Stimulated activated CD8-positive, alpha-beta memory T cell treated with anti-CD3 and anti-CD28 coated beads, Interleukin-7, amount 100 ng/mL, for 1 hour (primary cell): ENCODE measurements at places on chromosomes 6 and 20.

GRCh38 chr20:38685853-38686473 lies 38.3 kb upstream of the SLC32A1 start:
- DNase-seq: no peak

DNA sequence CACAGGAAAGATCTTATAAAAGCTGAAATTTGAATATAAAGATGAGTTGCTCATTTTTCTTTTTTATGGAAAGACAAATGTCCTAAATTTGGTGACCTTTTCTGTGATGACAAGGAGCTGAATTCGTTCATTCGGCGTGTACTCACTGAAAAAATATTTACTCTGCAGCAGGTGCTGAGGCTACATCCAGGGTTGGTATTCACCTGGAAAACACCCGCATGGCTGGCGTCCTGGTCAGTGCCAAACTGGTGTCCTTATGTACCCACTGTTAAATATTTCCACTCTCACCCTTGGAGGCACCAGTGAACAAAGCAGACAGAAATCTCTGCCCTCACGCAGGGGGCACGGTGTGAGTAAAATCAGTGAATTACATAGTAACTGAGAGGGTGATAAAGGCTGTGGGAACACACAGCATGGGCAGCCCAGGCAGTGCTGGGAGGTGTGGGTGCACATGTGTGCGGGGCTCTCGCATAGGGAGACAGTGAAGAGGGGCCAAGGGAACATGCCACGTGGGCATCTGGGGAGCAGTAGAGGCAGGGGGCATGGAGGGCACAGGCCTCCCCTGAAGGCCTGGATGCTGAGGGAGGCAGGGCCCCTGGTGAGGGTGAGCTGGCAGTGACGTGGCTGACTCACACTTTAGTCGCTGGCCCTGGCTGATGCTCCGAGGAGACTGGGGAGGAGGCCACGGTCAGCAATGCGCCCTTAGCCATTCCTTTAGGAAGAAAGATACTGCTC lies 89.7 kb downstream of the INSM1 start:
- no peak for DNase-seq

DNA sequence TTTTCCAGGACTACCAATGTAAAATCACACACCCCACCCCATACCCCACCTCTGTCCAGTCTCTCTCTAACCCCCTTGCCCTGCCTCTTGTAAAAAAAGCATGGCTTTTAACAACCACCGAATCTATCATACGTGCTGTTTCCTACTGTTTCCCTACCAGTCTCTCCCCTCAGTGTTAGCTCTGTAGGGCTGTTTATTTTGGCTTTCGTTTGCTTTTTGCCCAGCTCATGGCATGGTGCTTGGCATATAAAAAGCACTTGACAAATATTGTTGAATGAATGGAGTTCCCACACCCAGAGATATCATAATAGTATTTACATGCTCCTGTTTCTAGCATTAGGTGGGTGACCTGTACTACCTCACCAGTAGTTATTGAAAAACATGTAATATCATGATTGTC lies 148.2 kb downstream of the OPRM1 start:
- DNase-seq: no peak

- no peak for DNase-seq
Measured at GRCh38 chr6:151160929-151161757, 78.6 kb upstream of the AKAP12 start.

DNA sequence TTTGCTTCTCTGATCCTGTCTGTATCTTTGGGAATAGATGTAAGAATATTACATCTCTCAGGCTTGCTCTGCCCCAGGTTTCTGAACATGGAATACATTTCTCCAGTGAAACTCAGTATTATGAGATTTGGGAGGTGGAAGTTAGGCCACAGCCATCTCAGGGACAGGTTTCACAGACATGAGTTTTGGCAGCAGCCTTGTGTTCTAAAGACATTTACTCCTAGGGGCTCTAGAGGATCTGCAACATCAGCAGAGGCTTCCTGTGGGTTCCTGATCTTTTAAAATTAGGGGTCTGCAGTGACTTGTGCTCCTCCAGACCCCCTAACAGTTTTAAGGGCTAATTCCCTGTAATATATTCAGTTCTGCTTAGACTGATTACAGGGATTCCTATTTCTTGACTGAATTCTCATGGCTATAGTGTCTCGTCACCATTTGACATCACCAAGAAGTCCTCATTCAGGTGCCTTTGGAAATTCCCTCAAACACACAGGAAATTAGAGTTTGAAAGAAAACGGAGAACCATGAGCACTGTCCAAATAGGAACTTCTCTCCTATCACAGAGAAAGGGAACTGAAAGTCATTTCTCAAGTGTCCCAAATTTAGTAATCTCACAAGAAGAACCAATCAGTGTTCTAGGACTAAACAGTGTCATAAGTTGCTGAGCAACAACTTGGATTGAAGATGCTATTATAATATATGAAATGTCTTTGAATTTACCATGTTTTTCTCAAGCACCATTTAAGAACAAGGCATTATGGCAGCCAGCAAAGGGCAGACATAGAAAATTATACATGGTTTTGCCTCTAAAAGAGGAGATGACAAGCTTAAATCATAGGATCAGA lies 2.5 kb upstream of the HLA-DRA start:
- no peak for DNase-seq

DNA sequence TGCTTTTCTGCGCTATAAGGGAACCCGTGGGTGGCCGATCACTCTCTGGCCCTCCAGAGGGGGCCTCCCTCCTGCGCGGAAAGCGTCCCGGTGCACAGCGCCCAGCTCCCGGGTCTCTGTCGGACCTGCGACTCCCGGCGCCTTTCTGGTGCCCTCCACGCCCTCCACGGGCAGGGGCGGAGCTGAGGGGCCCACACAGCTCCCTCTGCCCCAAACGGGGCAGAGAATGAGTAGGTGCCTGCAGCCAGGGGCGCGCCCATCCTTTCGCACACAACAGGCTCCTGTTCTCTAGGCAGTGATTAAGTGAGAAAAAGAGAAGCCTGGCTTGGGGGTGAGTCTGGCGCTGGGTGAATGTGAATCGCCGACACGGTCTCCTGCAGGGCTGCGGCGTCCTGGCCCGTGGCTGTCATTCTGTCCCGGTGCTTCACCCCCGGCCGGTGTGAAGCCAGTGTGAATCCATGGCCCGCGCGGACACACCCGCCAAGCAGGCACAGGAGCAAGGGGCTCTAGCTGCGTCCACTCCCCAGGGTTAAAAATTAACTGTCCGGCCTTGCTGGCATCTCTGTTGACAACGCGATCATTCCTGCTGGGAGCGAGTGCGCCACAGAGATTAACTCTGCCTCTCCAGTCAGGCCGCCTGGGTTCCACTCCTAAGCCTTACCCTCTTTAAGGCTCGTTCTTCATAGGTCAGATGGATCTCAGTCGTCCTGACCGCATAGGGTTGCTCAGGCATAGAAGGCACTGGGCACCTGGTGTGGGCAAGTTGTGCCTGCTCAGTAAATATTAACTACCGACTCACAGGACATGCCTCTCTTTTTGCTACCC lies 88.8 kb downstream of the PCSK2 start:
- no peak for DNase-seq

DNA sequence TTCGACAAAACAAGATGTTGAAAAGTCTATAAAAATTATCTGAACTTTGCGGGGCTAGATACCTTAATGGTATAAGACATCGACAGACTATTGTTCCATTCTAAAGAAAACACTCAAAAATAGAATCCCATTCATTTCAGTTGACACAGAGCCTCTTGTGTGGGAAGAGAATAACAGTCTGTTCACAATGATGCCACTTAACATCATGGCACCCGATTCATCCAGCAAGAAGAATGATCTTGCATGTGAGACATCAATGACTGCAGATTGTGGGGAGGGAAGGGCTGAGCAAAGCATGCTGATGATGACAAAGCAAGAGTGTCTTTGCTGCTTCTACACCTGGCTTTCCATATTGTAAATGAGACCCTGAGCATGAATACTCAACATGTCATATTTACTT lies 49.7 kb upstream of the ARMH2 start:
- no peak for DNase-seq
